ENCODE measurements at places on chromosomes 7 and 10.

DNA sequence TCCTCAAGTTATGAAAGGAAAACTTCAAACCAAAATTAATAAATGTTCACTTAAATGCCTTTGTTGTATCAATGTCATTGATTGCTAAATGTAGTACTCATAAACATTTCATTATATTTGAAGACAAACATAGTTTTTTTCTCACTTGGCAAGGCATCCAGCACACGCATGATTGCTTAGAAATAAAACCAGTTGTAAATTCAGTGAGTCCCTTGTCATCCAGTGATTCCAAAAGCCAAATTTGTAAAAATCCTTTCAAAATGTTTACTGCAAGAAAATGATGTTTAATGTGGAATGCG, 6.1 kb upstream of the NEURL1 start:
- no peak for DNase-seq

DNA sequence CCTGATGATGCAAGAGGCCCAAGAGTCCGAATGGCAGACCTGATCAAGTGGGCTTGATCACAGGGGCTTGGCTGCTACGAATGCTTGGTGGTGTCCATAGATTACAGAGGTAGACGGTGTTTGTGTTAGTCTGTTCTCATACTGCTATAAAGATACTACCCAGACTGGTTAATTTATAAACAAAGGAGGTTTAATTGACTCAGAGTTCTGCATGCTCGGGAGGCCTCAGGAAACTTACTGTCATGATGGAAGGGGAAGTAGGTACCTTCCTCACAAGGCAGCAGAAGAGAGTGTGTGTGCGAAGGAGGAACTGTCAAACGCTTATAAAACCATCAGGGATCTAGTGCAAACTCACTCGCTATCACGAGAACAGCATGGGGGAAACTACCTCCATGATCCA, 268.9 kb upstream of the KLF6 start:
- DNase-seq: no peak

- peak; percentile 94 for DNase-seq
These were observed 436 bp downstream of the GNB2 start for GRCh38 chr7:100673942-100674410.

- no peak for DNase-seq
These were observed 2.1 kb downstream of the NPC1L1 start for GRCh38 chr7:44538798-44539668.

GRCh38 chr10:17488848-17489247, 34.5 kb upstream of the ST8SIA6 start:
- DNase-seq: no peak

GRCh38 chr10:72946963-72947362, 7.6 kb downstream of the PLA2G12B start:
- no peak for DNase-seq

DNA sequence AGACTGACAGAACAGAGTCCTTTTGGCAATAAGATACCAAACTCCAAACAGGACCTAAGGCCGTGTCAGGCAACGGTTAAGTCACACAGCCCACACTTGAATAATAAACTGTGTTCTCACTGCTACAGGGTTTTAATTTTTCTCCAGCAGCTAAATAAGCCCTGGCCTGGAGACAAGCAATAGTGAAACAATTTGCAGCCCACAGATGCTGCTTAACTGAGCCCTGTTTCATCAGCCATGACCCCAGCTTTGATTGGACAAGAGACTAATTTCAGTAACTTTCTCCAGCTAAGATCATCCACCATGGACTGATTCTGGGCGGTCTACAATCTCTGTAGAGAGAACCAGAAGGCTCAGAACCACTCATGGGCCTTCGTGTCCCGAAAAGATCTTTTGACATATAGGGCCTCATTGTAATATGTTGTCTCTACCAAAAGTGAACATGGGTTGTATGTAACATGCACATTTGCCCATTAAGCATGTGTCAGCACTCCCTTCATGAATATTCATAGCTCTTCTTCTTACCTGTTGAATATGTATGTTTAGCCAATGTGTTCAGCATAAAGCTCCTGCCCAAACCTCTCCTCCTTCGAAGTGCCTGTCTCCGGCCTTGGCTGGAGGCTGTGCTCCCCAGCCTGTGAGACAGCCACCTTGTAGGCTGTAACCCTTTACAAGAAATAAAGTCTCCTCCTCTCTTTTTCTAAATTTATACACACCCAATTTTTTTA, 223.1 kb upstream of the AKR1E2 start:
- no peak for DNase-seq

DNA sequence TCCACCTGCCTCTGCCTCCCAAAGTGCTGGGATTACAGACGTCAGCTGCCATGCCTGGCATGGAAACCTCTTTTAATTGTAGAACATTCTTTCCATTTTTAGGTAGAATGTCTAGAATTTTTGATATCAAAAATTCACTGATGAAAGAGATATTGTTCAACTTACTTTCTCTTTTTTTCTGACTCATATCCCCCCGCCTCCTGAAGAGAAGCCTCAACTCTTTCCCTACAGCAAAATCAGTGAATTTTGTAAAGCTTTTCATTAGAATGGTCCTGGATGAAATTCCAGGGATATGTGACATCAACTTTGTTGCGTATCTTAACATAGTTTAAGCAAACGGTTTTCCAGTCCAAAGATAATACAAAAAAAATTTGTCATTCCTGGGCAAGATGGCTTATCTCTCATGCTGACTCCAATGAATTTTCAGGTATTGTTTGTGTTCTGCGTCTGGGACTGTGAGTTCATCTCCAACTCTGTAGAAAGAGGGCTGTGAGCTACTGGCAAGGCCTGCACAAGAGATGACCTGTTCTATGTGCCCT, 256.8 kb downstream of the BMPER start:
- no peak for DNase-seq

DNA sequence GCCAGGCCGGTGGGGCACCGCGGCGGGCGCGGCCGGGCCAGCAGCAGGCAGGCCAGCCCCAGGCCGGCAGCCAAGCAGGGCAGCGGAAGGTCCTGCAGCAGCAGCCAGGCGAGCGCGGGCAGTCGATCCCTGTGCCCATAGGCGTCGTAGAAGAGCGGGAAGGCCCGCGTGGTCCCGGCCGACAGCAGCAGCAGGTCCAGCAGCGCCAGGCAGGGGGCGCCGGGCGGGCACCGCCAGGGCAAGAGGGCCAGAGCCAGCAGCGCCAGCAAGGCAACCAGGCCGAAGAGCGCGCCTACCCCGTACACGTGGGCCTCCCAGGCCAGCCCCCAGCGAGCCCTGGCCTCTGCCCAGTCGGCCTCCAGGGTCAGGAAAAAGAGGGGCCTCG, 8.4 kb upstream of the RBM28 start:
- DNase-seq: no peak

DNA sequence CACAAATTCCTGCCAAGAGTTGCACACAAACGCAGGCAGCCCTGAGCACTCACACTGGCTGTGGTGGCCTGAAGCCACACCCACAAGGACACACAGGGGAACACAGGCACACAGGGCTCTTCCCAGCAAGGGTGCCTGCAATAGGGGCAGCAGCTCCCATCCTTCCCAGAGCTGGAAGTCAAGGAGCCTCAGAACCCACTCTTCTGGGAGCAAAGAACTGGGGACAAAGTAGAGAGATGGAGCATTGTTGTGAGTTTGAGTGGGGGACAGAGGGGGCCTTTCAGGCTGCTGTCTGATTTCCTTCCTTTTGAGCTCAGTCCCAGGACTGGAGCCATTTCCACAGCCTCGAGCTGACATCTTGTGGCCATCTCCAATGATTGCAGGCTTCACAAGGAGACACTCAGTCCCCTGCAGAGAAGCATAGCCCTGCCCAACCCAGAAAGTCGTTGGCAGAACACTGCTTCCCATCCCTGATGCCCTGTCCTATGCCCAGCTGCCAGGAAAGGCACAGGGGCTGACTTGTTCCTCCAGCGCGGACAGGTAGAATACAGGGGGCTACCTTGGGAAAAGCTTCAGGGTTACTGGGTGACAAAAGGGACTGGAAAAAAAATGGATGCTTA, 34.4 kb upstream of the SLF2 start:
- DNase-seq: no peak

DNA sequence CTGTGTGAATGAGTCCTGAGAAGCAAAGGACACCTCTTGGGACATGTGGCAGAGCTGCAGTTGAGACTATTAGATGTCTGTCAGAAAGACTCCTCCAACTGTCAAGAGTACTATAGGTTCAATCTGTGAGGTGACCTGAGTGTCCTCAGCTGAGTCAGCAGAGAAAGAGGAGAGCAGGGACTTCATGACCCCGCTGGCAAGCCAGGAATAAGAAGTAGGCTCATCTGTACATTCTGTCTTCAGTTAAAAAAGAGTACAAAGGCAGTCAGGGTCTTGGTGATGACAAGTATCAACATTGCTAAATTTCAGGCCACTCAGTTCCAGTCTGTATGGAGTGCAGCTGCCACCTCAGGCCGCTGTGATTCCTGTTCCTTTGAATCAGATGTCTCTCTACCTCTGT, 25.1 kb downstream of the HECTD2 start:
- DNase-seq: no peak

GRCh38 chr7:100441641-100442535, 5.6 kb upstream of the PPP1R35 start:
- DNase-seq: no peak

- no peak for DNase-seq
These were observed 257.6 kb upstream of the GHITM start for GRCh38 chr10:83881661-83882060.

DNA sequence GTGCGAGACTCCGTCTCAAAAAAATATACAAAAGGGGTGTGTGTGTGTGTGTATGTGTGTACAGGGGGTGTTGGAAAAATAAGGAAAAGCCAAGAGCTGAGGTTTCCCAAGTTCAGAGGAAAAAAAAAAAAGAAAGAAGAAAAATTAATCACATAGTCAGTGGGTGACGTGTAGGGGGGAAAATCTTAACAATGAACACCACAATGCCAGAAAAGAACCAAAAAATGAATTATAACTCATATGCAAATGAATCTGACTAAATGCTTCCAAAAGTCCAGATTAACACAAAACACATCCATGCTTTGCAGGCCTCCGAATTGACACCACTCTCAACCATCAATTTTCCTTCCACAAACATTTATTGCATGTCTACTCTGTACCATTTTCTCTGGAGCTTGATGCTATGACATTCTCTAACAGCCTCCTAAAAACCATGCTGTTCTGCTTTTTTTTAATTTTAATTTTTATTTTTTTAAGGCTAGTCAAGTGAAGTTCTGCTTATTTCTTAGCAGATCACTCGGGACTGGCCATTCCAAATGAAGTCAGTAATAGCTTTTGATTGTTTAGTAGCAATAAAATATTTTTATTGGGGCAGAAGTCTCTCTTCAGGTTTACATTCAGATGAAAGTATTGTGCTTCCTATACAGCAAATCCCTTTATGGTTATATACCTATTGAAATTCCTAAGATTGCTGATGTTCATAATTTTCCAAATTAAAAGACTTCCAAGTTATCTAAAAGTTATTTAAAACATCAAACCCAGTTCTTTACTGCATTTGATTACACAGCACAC, 133.8 kb downstream of the CNOT4 start:
- no peak for DNase-seq

- no peak for DNase-seq
These were observed 9.8 kb downstream of the ATP6V1F start for GRCh38 chr7:128872394-128872824.

DNA sequence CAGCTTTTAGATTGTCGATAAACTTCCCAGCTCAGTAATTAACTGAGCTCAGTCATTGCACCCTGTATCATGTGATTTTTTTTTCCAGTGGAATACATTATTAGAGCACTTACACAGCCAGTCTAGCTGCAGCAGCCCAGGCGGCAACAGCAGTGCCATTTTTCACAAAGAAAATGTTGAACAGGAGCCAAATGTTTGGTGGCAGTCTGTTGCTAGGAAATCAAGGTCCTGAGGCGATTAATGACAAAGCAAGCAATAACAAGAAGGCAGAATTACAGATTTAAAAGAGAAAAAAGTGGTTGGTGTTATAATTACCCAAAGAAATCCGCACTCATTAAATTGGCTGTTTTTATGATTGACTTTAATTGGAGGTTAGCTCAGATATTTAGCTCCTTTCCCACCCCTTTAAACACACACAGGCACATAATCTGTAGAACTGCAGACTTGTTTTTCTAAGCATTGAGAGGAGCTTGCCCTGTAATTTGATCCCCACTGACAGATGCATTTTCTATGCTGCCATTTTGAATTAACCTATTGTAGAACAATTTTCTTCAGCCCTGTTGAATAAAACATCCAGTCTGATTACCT, 267.4 kb downstream of the ADK start:
- no peak for DNase-seq

DNA sequence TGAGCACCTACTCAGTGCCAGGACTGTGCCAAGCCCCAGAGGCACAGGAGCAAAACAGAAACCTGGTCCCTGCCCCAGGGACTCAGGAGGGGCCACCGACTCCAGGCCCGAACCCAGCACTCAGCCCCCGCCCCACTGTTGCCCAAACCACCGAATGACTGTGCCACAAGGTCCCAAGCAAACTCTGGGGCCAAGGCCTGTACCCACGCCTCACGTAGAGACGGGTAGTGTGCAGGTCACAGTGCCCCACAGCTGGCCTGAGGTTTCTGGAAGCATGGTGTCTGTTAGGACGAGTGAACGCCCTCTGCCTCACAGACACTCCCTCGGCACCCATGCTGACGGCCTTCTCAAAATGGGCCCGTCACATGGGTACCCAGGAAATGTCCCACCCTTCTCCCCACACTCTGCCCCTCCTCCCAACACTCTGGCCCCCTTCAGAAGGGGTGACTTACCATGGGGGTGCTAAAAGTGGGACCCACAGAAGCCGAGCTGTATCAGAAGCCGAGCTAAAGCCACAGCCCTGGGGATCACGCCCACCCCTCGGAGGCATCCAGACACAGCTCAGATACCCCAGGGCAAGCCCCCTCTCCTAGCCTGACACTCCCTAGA, 44.2 kb downstream of the CTBP2 start:
- no peak for DNase-seq

DNA sequence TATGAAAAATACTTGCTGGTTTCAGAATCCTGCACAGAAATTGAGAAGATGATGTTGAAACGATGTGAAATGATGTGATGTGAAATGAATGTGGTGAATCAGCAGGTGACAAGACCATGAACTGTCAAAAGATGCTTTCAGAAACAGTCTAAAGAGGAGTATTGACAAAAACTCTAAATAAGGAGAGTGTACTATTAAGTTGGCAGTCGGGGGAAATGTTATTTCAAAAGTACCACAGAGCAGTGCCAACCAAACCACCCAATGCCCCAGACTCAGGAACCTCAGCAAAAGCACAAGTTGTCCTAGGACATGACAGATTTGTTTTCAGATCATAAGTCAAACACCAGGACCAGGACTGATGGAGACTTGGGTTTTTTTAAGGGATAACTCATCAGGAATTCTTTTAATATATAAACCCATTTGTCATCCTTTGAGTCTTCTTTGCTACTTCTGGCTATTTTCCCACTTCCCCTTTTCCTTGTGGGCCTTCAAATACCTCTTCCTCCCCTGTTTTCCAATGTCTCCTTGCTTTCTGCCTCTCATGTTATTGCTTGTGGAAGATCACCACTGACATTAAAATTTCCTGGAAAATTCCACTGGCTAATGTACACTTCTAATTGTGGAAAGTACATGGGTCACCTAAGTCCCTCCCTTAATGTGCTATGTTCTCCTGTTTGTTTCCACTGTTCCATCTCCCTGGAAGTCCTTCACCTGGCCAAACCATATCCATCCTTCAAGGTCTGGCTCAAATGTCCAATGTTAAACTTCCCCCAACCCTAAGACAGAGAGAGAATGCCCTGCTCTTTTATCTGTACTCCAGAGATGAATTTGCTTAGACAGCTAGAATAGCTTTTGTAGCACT, 10.2 kb upstream of the PPP1R3C start:
- DNase-seq: no peak

GRCh38 chr7:130149281-130150139, 55.7 kb downstream of the TMEM209 start:
- peak; percentile 70 for DNase-seq

GRCh38 chr7:138254444-138254843, 178.2 kb downstream of the AKR1D1 start:
- DNase-seq: no peak

GRCh38 chr10:49679480-49679893, at the start of gene C10orf53:
TSS of gene C10orf53 (plus strand) at chr10:49679651. CDS start at chr10:49679698, 47 bp downstream.
- DNase-seq: no peak

All from lower leg skin (tissue), 4 donors.